Activated T-helper 2 cell treated with anti-CD3 and anti-CD28 coated beads, Interferon-gamma antibody, Interleukin-2, Interleukin-4, amounts not matched to agents 10 μg/mL and 5 μg/mL and 100 μg/mL, durations not matched to agents 14 hours and 24 hours and 36 hours (primary cell): ENCODE measurements at places on chromosomes 2 and 18. TPM values are rescaled to one million over a fixed set of nuclear protein-coding genes. Genes with fewer than 3 reads are reported as not detected.

DNA sequence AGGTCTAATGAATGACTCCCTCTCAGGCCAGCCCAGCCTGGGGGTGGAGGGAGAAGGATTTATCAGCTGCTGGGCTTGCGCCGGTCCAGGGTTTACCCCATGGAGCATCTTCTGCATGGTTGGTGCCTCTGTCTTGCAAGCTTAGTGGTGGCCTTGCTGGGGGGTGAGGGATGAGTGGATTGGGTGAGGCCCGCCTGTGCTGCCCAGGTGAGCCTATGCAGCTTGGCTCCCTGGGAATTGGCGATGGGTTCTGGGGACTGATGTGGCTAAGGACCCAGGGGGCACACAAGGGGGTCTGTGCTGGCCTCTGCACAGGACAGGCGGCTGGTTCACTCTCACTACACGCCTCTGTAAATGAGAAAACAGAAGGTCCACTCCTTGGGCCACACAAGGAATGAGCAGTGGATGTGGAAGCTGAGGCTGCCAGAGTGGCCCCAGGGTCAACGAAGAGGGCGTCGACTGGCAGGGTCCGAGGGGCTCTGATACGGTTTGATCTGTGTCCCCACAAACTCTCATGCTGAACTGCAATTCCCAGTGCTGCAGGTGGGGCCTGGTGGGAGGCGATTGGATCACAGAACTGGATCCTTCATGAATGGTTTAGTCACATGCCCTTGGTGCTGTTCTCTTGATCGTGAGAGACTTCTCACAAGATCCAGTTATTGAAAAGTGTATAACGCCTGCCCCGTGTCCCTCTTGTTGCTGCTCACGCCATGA, 151.6 kb upstream of the HDAC4 start:
- H3K4me3 ChIP-seq: no peak overlapping the region
- H3K4me1 ChIP-seq: peaks cover 36% of the 10 kb centered on the region
- H3K27ac ChIP-seq: no peak overlapping the region
- H3K36me3 ChIP-seq: no peaks in the 10 kb centered on the region

ESPNL gene
- total RNA-seq: 0.07 and 0.14 TPM in 2 replicates

PSMA8 gene
- 1.2 and 1.4 TPM in 2 replicates for total RNA-seq

DNA sequence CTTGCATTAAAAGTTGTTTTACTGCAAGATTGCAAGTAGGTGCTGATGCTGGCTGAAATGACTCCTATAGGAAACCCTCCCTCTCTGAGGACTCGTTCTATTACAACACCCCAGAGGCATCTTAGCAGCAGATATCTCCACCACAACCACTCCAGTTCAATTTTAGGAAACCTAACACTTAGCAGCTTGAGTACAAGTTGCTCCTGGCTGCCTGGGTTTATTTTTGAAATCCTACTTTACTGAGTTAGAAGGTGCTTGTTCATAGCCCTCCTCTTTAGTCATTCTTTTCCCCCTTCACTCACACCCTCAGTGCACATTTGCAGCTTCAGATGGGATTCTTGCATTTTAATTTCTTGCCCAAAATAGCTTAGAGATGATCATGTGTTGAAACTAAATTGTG, 111.5 kb downstream of the MTCL1 start:
- no peak overlapping the region for H3K27ac ChIP-seq
- no peak for DNase-seq
- no peak overlapping the region for H3K4me3 ChIP-seq
- H3K27me3 ChIP-seq: no peaks in the 10 kb centered on the region
- no peaks in the 10 kb centered on the region for H3K36me3 ChIP-seq

OSR1 gene
- total RNA-seq: not detected in 2 replicates

GRCh38 chr2:174985614-174986013, 19.6 kb downstream of the CHN1 start:
- peaks cover 2% of the 10 kb centered on the region for H3K4me1 ChIP-seq
- H3K4me3 ChIP-seq: no peak overlapping the region
- DNase-seq: no peak
- no peak overlapping the region for H3K27ac ChIP-seq
- H3K36me3 ChIP-seq: no peaks in the 10 kb centered on the region
- peaks cover 17% of the 10 kb centered on the region for H3K27me3 ChIP-seq

HOXD3 gene
- not detected in 2 replicates for total RNA-seq

OTX1 gene
- total RNA-seq: not detected in 2 replicates

- H3K27me3 ChIP-seq: no peaks in the 10 kb centered on the region
- no peak overlapping the region for H3K4me3 ChIP-seq
- H3K27ac ChIP-seq: no peak overlapping the region
These were observed 6.4 kb downstream of the MYL12B start for GRCh38 chr18:3268306-3268705.

- H3K4me3 ChIP-seq: no peak overlapping the region
- peaks cover 9% of the 10 kb centered on the region for H3K27me3 ChIP-seq
These were observed 211.5 kb downstream of the IKZF2 start for GRCh38 chr2:212939777-212940531.

SNORC gene
- 1.9 and 3.2 TPM in 2 replicates for total RNA-seq

DNA sequence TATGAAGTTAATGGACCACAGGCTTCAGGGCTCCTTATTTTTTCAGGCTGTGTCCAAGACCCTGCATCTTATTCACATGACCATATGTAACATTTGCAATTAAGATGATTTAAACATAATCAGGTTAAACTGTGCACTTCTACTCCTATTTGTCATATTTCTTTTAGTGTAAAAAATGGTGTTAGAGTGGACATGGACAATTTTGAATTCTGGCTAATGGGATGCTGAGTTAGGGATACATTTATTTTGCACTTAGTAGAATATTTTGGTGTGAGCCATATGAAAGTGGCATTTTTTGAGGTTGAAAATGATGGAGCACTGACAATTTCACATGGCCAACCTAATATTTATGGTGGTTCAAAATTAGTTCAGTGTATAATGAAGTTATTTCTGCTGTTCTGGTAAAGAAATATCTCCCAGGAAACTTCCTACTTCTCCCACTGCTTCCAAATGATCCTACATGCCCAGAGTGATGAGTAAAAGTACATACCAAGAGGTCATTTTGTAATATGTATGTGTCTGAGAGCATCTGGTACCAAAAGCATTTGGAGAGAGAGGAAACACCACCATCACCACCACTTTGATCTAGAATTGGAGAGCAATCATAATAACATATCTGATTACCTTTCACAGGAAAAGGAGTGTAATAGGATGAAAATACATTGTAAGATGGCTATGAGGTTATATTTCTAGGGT, 36.0 kb downstream of the GULP1 start:
- H3K27me3 ChIP-seq: no peaks in the 10 kb centered on the region
- no peaks in the 10 kb centered on the region for H3K36me3 ChIP-seq
- no peak for DNase-seq
- H3K27ac ChIP-seq: no peak overlapping the region
- H3K4me3 ChIP-seq: no peak overlapping the region
